ENCODE measurements at places on chromosomes 7 and 10. TPM values are rescaled to one million over a fixed set of nuclear protein-coding genes. Genes with fewer than 3 reads are reported as not detected.

- peak overlapping the region; percentile 61 for H3K27ac ChIP-seq
- peaks cover 3% of the 10 kb centered on the region for H3K27me3 ChIP-seq
- no peak for DNase-seq
- no peak overlapping the region for H3K4me3 ChIP-seq
Measured at GRCh38 chr10:102405108-102405571, 9.6 kb downstream of the NFKB2 start.

- DNase-seq: no peak
- no peak overlapping the region for H3K4me3 ChIP-seq
- H3K27ac ChIP-seq: no peak overlapping the region
- H3K36me3 ChIP-seq: peaks cover 26% of the 10 kb centered on the region
- H3K4me1 ChIP-seq: peaks cover 55% of the 10 kb centered on the region
Measured at GRCh38 chr10:117370205-117370604, 5.0 kb downstream of the PDZD8 start.

GRCh38 chr7:20785157-20786048, 1.3 kb downstream of the SP8 start:
- peaks cover 90% of the 10 kb centered on the region for H3K27me3 ChIP-seq
- H3K4me3 ChIP-seq: peak overlapping the region; percentile 73
- DNase-seq: no peak
- peaks cover 16% of the 10 kb centered on the region for H3K4me1 ChIP-seq
- peaks cover 13% of the 10 kb centered on the region for H3K36me3 ChIP-seq
- no peak overlapping the region for H3K27ac ChIP-seq

GRCh38 chr10:79021331-79021907, 47.3 kb upstream of the ZMIZ1 start:
- no peaks in the 10 kb centered on the region for H3K27me3 ChIP-seq
- peaks cover 18% of the 10 kb centered on the region for H3K4me1 ChIP-seq
- H3K4me3 ChIP-seq: no peak overlapping the region

DNA sequence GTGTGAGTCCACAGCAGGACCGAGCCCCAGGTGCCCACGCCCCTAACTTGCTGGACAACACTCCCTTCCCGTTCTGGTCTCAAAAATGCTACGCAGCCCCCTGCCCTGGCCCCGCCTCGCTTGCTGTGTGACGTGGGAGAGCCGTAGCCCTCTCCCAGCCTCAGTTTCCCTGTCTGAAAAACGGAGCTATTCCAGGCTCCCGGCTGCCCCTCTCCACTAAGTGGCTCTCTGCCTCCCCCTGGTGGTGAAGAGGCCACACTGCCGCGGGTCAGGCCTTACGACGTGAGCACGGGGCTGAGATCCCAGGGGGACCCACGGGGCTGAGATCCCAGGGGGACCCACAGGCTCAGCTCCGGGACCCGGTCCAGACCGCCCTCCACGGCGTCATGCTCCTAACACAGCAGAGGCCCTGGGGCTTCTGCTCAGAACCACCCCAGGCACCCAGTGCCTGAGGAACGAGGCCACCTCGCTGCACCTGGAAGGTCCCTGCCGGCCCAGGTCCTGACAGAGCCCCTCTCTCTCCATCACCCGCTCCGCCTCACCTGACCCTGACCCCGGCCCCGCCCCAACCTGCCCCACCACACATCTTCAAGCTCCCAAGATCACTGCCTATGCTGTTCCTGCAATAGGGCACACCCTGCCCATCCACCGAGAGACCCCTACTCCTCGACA, 26.7 kb downstream of the MICALL2 start:
- no peak overlapping the region for H3K4me3 ChIP-seq
- DNase-seq: peak; percentile 70
- H3K27ac ChIP-seq: no peak overlapping the region
- H3K27me3 ChIP-seq: peaks cover 9% of the 10 kb centered on the region
- H3K4me1 ChIP-seq: peaks cover 2% of the 10 kb centered on the region

DNA sequence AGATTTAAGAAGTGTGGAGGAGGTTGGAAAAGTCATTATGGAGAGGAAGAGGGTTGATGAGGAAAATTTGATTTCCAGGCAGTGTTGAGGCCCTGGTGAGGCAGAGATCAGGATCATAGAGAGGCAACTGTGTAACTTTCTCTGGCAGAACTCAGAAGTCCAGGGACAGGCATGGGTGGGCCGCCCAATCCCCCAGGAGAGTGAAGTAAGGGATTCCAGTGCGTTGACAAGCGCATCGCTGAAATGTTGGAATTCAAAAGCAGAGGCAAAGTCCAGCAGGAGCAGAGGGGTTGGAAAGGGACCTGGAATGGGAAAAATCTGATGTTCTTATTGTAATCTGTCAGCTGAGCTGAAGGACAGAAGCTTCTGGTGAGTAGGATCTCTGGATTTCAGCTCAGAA, 207.3 kb downstream of the FAM107B start:
- H3K27ac ChIP-seq: peak overlapping the region; percentile 89
- no peak for DNase-seq
- no peaks in the 10 kb centered on the region for H3K27me3 ChIP-seq
- peak overlapping the region; percentile 46 for H3K4me3 ChIP-seq
- peaks cover 82% of the 10 kb centered on the region for H3K4me1 ChIP-seq

DNA sequence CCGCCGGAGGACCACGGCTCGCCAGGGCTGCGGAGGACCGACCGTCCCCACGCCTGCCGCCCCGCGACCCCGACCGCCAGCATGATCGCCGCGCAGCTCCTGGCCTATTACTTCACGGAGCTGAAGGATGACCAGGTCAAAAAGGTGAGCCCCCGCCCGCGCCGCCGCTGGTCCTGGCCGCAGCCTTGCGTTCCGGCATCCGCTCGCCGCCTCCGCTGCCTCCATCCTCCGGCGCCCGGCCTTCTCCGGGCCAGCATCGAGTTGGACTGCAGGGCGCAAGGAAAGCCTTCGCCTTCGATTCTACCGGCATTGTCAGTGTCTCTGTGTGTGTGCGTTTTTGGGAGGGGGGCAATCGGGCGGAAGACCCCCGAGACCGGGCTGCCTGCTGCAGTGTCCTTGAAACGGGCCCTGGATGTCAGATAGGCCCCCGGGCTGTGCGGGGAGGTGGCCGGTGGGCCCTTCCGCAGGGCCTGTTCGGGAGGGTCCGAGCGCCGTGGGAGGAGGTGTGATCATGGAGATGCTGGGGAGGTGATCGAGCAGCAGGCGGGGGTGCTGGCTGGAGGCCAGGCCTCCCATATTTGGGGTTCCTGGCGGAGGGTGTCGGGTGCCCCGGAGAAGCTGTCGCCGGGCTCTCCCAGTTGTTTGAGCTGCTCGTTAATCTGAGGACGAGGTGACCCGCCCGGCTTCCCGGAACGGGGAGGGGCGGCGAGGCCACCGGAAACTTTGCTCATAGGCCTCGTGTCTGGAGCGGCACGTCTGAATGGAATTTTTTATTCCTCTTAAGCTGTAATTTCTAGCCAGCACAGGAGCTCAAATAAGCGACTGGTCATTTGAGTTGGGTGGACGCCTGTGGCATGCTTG, 40.8 kb downstream of the HK1 start:
- peak overlapping the region; percentile 98 for H3K27ac ChIP-seq
- peaks cover 31% of the 10 kb centered on the region for H3K36me3 ChIP-seq
- peak; percentile 85 for DNase-seq
- no peaks in the 10 kb centered on the region for H3K27me3 ChIP-seq

- H3K27me3 ChIP-seq: no peaks in the 10 kb centered on the region
- H3K27ac ChIP-seq: no peak overlapping the region
- H3K36me3 ChIP-seq: no peaks in the 10 kb centered on the region
- no peaks in the 10 kb centered on the region for H3K4me1 ChIP-seq
- no peak overlapping the region for H3K4me3 ChIP-seq
Measured at GRCh38 chr10:16030562-16030961, 170.3 kb upstream of the MINDY3 start.

DNA sequence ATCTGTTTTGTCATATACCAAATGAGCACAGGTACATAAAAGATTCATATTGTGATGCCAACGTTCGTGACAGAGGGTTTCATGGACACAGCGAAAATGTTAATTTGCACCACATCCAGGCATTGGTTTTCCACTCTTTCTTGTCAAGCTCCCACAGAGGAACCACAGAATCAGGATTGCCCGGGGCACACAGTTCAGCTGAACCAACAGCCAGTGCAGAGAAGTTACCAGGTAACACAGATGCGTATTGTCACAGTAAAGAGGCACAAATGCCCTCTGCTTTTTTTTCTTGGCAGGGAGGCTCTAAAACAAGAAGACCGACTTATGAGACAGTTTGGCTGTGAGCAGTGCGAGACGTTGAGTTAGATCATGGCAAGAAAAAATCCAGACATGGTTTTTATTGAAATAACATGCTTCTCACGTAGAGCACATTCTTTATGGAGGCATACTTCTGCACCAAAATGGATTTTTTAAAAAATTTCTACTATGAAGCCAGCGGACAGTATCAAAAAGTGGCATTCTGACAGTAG, 331.1 kb upstream of the KIAA1217 start:
- no peak overlapping the region for H3K27ac ChIP-seq
- H3K36me3 ChIP-seq: no peaks in the 10 kb centered on the region
- no peak for DNase-seq
- H3K4me1 ChIP-seq: no peaks in the 10 kb centered on the region

DNA sequence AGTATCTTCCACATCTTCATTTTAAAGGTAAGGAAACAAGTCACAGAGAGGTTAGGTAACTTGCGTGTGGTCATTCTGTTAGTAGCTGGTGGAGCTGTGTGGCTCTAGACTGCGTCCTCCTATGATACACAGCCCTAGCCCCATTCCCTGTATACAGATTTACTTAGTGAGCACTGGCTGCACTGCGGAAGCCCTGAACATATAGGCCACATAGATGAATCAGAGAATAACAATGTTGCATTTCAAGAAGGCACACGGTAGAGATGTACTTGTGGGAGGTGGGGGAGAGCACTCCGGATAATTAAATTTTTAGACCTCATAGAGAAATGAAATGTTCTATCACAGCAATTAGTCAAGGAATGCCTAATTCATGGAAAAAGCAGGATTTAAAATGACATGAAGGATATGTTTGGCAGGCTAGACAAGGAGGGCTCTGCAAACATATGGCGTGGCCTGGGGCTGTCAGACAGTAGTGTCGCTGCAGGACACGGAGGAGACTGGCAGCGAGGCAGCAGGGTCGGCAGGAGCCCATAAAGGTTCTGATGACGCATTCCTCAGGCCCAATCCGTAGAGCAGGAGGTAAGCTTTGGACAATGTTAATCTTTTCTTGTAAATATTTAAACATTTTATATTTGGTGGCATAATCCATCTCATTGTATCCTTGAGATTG, 29.5 kb downstream of the RAB11FIP2 start:
- H3K4me1 ChIP-seq: no peaks in the 10 kb centered on the region
- DNase-seq: no peak
- no peaks in the 10 kb centered on the region for H3K36me3 ChIP-seq
- no peaks in the 10 kb centered on the region for H3K27me3 ChIP-seq

DNA sequence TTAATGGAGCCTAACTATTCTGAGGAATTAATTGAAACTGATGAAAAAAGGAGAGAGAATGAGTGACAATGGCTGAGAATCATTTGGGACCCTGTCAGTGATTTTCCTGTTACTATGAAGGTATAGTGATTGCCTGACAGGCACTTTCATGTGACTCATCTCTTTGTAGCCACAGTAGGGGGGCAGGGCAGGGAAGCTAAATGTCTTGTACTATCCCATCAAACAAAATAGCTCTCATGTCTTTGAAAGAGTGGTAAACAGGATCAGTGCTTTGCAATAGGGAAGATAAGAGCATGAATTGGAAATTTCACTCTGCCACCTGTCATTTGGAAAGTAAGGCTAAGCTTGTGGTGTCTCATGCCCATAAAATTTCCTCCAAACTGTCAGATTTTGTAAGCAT, 94.5 kb upstream of the GSDME start:
- H3K27ac ChIP-seq: no peak overlapping the region
- peak; percentile 29 for DNase-seq
- no peak overlapping the region for H3K4me3 ChIP-seq
- no peaks in the 10 kb centered on the region for H3K27me3 ChIP-seq
- H3K36me3 ChIP-seq: peaks cover 45% of the 10 kb centered on the region
- peaks cover 13% of the 10 kb centered on the region for H3K4me1 ChIP-seq

DNA sequence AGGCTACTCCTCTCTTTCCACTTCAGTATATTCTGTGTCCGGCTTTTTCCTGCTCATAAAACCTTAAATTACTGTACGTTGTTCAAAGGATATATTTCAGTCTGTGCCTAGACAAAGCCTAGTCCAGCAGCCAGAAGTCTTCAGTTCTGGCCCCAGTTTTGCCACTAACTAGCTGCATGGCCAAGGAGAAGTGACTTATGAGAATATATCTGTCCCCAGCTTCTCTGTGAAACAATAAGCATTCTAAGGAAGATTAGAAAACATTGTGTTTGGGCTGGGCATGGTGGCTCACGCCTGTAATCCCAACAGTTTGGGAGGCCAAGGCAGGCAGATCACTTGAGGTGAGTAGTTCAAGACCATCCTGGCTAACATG, 105.0 kb upstream of the HDAC9 start:
- no peaks in the 10 kb centered on the region for H3K27me3 ChIP-seq
- no peak for DNase-seq
- H3K27ac ChIP-seq: no peak overlapping the region
- H3K4me3 ChIP-seq: no peak overlapping the region
- no peaks in the 10 kb centered on the region for H3K36me3 ChIP-seq

DNA sequence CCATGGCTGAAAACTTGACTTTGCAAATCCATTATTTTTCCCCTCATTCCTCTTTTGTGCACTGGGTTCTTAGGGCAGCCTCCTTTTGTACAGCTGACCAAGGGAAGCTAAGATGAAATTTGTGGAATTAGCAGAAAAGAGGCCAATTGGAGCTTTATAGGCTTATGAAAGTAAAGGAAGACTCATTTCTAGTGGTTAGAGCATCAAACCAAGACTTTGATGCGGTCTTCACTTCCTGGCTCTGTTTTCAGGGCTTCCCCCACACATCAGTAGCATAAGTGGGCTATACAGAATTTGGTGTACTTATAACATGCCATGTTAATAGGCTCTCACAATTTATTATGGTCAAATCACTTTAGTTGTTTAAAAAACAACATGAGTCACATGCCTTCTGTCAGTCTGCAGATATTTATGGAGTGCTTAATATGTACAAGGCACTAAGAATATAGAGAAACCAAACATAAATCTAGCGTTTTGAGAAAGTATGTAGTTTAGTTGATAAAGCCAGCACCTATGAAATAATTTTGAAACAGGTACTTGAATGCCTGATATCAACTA, 5.7 kb downstream of the AUTS2 start:
- H3K4me1 ChIP-seq: peaks cover 2% of the 10 kb centered on the region
- peak; percentile 25 for DNase-seq
- peaks cover 18% of the 10 kb centered on the region for H3K27me3 ChIP-seq
- no peak overlapping the region for H3K4me3 ChIP-seq
- H3K27ac ChIP-seq: no peak overlapping the region
- no peaks in the 10 kb centered on the region for H3K36me3 ChIP-seq

GRCh38 chr7:7793249-7793648, 74.8 kb upstream of the RPA3 start:
- peaks cover 45% of the 10 kb centered on the region for H3K36me3 ChIP-seq
- H3K4me1 ChIP-seq: peaks cover 6% of the 10 kb centered on the region
- no peak overlapping the region for H3K4me3 ChIP-seq
- H3K27me3 ChIP-seq: no peaks in the 10 kb centered on the region
- no peak overlapping the region for H3K27ac ChIP-seq

The KCNIP2 gene
- 1.7 TPM for total RNA-seq

The MBL2 gene
- not detected for total RNA-seq

The EPHA1 gene
- total RNA-seq: 3.4 TPM
